ENCODE measurements at places on chromosomes 1 and 21. TPM values are rescaled to one million over a fixed set of nuclear protein-coding genes. Genes with fewer than 3 reads are reported as not detected.

The KRTAP19-3 gene
- not detected for polyA plus RNA-seq

The FLG gene
- 2.1 TPM for polyA plus RNA-seq

- no peak for DNase-seq
Observed at GRCh38 chr1:52063192-52063591, 7.1 kb downstream of the BTF3L4 start.

DNA sequence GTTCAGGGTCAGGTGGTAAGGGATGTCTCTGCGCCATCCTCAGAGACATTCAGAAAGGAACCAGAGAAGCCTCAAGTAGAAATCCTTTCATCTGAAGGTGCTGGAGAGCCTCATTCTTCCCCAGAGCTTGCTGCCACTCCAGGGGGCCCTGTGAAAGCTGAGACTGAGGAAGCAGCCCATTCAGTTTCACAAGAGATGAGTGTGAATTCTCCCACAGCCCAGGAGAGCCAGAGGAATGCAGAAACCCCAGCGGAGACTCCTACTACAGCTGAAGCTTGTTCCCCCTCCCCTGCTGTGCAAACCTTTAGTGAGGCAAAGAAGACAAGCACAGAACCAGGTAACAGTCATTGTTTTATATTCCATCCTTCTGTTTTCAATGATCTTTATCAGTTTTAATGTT lies 38.7 kb downstream of the ZBTB40 start:
- no peak for DNase-seq

- DNase-seq, result no peak
Observed at GRCh38 chr1:1664941-1665814, 6.4 kb upstream of the CDK11B start.

Data from right renal pelvis (tissue), 4 donors.